ENCODE measurements at places on chromosomes 3 and 15. TPM values are rescaled to one million over a fixed set of nuclear protein-coding genes. Genes with fewer than 3 reads are reported as not detected.

ZNF620 gene
- 2.9 TPM for total RNA-seq

CKMT1A gene
- total RNA-seq, result not detected

CCDC39 gene
- 0.43 TPM for total RNA-seq

AGBL1 gene
- total RNA-seq, result not detected

- DNase-seq, result peak; percentile 76
Measured at GRCh38 chr3:186540221-186540834, 3.9 kb downstream of the CRYGS start.

DNA sequence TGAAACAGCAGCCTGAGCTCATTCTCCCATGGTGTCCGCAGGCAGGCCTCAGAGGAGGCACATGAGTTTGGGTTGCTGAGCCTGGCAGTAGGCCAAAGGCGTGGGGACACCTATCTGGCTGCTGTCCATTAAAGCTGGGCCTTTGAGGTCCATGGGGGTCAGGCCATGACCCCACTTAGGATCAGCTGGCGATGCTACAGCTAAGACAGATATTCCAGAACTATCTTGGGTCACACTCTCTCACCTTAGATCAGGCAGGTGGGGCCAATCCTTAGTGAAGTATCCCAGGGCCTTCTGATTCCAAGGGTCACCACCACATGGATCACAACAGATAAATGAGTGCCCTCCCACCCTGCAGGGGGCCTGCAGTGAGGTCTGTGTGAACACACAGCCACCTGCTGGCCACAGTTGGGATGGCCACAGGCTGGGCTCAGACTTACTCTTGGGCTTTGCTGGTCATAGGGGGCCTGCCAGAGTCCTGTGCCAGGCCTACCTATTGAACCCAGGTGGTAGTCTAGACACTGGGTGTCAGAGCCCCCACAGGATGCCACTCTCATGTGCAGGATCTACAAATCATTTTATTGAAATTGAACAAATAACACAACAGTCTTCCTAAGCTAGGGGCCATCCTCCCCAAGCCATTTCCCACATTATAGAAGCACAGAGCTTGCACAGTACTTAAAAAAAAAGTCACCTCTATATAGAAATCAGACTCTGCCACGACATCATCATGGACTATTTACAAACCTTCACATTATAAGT, 2.0 kb upstream of the HYAL2 start:
- DNase-seq, result no peak

GRCh38 chr3:172182797-172183196, 143.4 kb downstream of the FNDC3B start:
- DNase-seq, result no peak

DNA sequence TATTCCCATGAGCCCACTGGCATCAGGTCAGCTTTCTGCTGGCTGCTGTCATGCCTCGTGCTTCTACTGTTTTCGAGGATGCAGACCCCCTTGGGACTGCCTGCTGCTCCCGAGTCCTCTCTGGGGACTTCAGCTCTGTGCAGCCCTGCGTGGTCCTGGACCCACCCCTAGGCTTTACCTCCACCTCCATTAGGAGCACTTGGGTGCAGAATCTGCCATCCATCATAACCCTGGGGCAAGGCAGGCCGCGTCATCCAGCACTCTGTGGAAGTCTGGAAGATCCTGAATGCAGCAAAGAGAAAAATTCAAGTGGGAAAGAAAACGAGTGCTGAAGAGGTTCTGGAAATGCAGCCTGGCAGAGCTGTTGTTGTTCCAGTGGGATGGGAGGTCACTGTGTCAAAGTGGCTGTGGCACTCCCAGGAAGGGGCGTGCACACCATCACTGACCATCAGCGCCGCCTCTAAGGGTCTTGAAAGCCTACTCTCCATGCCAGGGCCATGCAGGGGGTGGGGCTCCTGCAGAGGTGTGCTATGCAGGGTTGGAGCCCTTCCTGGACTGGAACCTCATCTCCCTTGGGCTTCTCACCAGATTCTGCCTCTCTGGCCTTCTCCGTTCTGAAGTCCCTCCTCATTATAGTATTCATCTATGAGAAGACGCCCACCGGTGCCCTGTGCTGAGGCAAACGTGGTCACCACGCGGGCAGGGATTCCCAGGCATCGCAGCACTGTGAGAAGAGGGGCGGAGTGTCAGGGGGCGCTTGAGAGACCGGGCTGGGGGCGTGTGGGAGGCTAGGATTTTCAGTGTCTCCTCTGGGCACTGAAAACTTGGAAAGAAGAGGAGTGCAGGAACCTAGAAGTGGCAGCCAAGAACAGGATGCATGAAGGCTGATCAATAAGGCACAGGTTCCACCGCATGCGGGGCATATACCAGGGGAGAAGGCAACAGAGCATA, 12.5 kb downstream of the EPB42 start:
- DNase-seq, result no peak

GRCh38 chr15:100929641-100930042, 10.5 kb downstream of the LRRK1 start:
- DNase-seq, result no peak

GRCh38 chr15:78341057-78341987, 1.2 kb downstream of the CRABP1 start:
- DNase-seq, result no peak

GRCh38 chr15:78660584-78660983, 19.6 kb upstream of the CHRNB4 start:
- no peak for DNase-seq

- DNase-seq, result no peak
Measured at GRCh38 chr3:158733656-158734055, 1.4 kb upstream of the RARRES1 start.

- DNase-seq, result no peak
Measured at GRCh38 chr3:36956155-36956554, 11.3 kb upstream of the TRANK1 start.

DNA sequence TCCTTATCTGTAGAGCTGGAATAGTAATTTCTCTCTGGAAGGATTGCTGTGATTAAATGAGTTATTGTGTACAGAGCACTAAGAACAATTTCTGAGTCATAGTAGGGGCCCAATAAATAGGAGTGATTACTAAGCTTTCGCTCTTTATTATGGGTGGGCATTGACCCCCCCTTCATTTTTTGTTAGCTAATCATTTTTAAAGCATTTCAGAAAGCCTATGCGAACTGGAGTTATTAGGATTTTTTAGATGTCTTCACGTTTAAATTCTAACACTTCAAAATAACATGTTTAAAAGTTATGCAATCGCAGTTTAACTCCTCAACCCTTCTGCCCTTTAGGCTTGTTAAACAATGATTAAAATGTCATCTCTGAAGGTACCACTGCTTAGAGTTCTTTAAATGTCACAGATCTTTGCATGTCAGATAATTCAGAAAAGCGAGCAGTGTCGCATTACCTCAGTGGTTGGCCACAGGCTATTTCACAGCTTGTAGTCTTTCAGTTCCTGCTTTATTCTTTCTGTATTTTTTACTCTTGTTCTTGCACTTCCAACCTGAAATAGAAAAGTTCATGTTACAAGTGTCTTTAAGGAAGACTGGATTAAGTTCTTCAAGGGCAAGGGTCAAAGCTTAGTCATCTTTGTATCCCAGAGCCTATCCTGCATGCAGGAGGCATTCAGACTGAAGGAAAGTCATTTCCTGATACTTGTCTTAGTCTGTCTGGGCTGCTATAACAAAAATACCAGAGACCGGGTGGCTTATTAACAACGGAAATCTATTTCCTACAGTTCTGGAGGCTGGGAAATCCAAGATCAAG, 102.9 kb downstream of the FNDC3B start:
- DNase-seq, result peak; percentile 94

- DNase-seq, result no peak
Measured at GRCh38 chr3:197495999-197496745, 59.6 kb downstream of the BDH1 start.
